ENCODE measurements at places on chromosomes 3 and 15.
A peak's percentile ranks its signal among the peaks of the same experiment; 100 is the strongest.

GRCh38 chr3:30458376-30459171 lies 147.8 kb upstream of the TGFBR2 start:
- H3K4me3 ChIP-seq: no peak overlapping the region
- no peaks in the 10 kb centered on the region for H3K27me3 ChIP-seq
- H3K36me3 ChIP-seq: no peaks in the 10 kb centered on the region

DNA sequence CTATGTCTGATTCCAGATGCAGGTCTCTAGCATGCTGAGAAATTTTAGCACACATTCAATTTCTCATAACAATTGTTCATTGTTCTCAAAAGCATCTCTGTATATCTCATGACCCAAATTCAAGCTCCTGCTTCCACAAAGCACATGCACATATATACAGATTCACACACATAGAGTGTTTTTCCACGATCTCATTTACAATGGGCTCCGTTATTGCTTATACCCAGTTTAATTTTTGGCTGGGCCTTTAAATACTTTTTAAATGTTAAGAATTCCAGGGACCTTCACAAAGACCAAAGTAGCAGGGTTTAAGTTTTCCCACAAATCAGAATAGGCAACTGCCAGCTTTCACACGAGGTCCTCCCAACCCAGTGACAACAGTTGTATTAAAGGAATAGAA lies 333.5 kb upstream of the SEMA6D start:
- H3K4me3 ChIP-seq: no peak overlapping the region
- H3K36me3 ChIP-seq: no peaks in the 10 kb centered on the region
- H3K4me1 ChIP-seq: no peaks in the 10 kb centered on the region
- no peak for DNase-seq
- H3K27me3 ChIP-seq: no peaks in the 10 kb centered on the region
- H3K27ac ChIP-seq: no peak overlapping the region

- H3K27ac ChIP-seq: no peak overlapping the region
- no peaks in the 10 kb centered on the region for H3K4me1 ChIP-seq
Observed at GRCh38 chr3:127689266-127689860, 16.6 kb downstream of the ABTB1 start.

DNA sequence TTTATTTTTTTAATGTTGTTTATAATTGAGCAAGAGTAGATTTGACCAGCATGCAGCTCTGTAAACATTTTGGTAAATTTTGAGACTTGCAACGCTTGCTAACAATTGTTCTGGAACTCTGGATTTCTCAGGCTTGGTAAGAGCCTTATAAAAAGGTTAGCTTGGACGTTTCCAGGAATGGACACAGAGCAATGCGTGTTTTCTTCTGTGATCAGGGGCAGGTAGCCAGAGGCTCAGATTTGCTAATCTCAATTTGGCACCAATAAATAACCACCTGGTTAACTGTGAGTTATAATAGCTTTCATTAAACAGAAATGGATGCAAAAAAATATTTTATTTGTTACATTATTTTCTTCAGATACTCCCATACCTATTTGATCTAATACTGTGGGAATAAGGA lies 39.8 kb downstream of the CADM2 start:
- no peak overlapping the region for H3K4me3 ChIP-seq
- no peak overlapping the region for H3K27ac ChIP-seq
- H3K27me3 ChIP-seq: no peaks in the 10 kb centered on the region
- H3K36me3 ChIP-seq: no peaks in the 10 kb centered on the region
- H3K4me1 ChIP-seq: no peaks in the 10 kb centered on the region

GRCh38 chr3:143011705-143012104 lies 10.3 kb downstream of the U2SURP start:
- H3K4me3 ChIP-seq: no peak overlapping the region
- no peak for DNase-seq
- no peaks in the 10 kb centered on the region for H3K4me1 ChIP-seq
- no peak overlapping the region for H3K27ac ChIP-seq
- H3K36me3 ChIP-seq: no peaks in the 10 kb centered on the region
- no peaks in the 10 kb centered on the region for H3K27me3 ChIP-seq

DNA sequence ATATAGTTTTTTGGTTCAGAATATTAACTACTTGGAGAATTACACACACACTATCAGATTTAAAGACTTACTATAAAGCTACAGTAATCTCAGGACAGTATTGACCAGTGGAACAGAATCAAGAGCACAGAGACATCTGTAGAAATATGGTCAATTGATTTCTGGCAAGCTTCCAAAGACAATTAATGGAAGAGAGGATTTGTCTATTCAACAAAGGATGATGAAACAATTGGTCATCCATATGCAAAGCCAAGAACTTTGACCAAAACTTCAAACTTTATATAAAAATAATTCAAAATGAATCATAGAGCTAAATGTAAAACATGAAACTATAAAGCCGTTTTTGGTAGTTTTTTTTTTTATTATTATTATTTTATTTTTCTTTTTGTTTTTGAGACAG lies 29.8 kb upstream of the MB21D2 start:
- H3K36me3 ChIP-seq: no peaks in the 10 kb centered on the region
- no peaks in the 10 kb centered on the region for H3K27me3 ChIP-seq
- no peak for DNase-seq
- H3K4me1 ChIP-seq: no peaks in the 10 kb centered on the region
- no peak overlapping the region for H3K27ac ChIP-seq

DNA sequence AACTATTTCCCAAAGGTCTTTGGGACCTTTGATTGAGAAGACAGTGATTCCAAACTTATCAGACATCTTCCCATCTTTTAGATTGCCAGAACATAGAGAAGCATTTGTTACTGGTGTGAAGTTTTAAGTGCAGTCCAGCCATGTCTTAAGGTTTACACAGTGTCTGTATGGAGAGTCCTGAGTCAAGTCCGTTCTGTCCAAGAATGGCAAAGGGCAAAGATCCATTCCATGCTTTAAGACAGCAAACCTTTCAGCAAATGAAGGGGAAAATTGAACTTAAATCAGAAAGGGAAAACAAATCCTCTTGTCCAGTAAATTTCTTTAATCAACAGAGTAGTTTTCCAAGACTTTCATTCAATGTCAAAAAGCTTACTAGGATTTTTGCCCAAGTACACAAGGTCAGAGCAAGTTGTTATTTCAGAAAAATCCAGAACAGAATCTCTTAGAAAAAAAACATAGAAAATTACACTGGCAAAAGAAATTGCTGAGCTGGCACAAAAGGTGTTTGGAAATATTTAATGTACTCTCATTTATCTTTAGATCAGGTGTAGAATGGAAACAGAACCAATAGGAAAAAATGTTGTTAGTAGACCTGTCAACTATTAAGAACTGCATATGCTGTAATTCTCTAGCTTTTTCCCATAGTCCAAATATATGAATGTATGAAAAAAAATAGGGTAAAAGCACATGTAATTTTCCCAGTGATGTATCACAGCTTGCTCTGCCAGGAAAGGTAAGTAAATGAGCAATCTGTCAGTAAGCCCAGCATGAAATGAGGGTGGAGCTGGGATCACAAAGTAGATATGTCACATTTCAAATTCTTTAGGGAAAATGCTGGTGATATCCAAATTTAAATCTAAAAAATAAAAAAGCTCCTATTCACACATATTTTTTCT lies 1099.9 kb downstream of the TUSC7 start:
- no peaks in the 10 kb centered on the region for H3K4me1 ChIP-seq
- H3K27me3 ChIP-seq: no peaks in the 10 kb centered on the region
- no peak overlapping the region for H3K27ac ChIP-seq

DNA sequence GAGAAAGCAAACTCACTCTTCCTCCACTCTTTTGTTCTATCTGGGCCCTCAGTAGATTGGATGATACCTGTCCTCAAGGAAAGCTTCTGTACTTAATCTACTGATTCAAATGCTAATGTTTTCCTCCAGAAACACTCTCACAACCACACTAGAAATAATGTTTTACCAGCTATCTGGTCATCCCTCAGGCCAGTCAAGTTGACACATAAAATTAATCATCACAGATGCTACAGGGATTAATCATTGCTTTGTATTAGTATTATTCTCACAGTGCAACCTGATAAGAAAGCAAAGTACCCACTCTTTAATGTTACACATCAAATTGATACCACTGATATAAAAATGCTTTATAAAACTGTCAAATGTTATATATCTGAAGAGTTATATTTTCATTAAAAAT lies 52.9 kb upstream of the ARL6 start:
- no peaks in the 10 kb centered on the region for H3K4me1 ChIP-seq
- H3K27me3 ChIP-seq: no peaks in the 10 kb centered on the region
- DNase-seq: no peak
- H3K27ac ChIP-seq: no peak overlapping the region
- no peak overlapping the region for H3K4me3 ChIP-seq

GRCh38 chr15:55574096-55574495 lies 14.0 kb downstream of the PYGO1 start:
- no peaks in the 10 kb centered on the region for H3K4me1 ChIP-seq
- H3K4me3 ChIP-seq: no peak overlapping the region
- H3K27me3 ChIP-seq: no peaks in the 10 kb centered on the region
- no peak overlapping the region for H3K27ac ChIP-seq

DNA sequence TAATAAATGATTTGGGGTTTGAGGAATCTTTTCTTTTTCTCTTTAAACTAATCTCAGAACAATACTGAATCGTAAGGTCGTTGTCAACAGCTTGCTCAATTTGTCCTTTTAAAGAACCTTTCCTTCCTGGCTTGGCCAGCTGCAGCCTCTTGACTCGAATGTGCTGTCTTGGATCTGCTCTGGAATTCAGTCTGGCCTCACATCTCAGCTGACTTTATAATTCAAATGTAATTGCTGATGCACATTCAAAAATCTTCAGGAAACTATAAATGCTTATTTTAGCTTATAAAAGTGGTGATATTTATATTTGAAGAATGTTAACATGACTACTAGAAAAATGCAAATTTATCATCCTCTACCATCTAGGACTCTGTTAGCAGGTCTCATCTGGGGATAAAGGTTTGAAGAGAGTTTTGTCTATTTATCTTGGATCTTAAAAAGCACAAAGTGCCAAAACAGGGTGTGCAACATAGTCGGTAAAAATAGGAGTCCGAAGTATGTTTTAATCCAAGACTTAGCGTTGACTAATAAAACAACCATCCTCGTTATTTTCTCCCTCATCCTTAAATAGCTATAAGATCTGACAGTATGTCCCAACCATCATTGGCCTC lies 1035.2 kb downstream of the MCTP2 start:
- no peaks in the 10 kb centered on the region for H3K4me1 ChIP-seq
- no peaks in the 10 kb centered on the region for H3K36me3 ChIP-seq
- peak; percentile 74 for DNase-seq
- no peak overlapping the region for H3K4me3 ChIP-seq
- H3K27ac ChIP-seq: peak overlapping the region; percentile 90

- H3K4me3 ChIP-seq: no peak overlapping the region
- DNase-seq: no peak
- no peaks in the 10 kb centered on the region for H3K27me3 ChIP-seq
- no peaks in the 10 kb centered on the region for H3K4me1 ChIP-seq
- H3K27ac ChIP-seq: no peak overlapping the region
Observed at GRCh38 chr3:78029775-78030174, 989.9 kb downstream of the ROBO2 start.

DNA sequence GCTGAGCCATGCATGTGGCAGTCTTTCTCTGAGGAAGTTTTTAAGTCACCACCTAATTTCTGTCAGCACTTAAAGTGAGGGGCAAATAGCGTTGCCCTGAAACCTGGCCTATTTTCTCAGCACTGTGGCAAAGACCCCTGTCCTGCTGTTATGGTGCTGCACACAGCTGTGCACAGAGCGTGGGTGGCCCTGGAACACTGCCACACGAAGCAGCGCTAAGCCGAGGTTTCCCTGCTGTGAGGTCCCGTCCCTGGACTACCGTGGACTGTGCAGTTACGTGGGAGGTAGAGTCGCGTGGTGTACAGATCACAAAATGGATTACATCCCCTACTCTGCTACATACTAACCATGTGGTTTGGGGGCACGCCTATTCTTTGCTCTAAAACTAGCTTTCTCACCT lies 101.6 kb upstream of the NR2E3 start:
- H3K36me3 ChIP-seq: no peaks in the 10 kb centered on the region
- H3K27ac ChIP-seq: no peak overlapping the region
- DNase-seq: no peak

- no peaks in the 10 kb centered on the region for H3K27me3 ChIP-seq
- H3K27ac ChIP-seq: no peak overlapping the region
- no peaks in the 10 kb centered on the region for H3K36me3 ChIP-seq
- no peaks in the 10 kb centered on the region for H3K4me1 ChIP-seq
- DNase-seq: no peak
Observed at GRCh38 chr3:71532639-71533395, 50.7 kb downstream of the FOXP1 start.

GRCh38 chr3:16514755-16515353 lies 1.4 kb upstream of the RFTN1 start:
- no peaks in the 10 kb centered on the region for H3K27me3 ChIP-seq
- no peak overlapping the region for H3K4me3 ChIP-seq
- no peak overlapping the region for H3K27ac ChIP-seq
- H3K4me1 ChIP-seq: no peaks in the 10 kb centered on the region

GRCh38 chr3:123084192-123084591 lies 17.4 kb downstream of the PDIA5 start:
- no peak overlapping the region for H3K4me3 ChIP-seq
- H3K4me1 ChIP-seq: peaks cover 43% of the 10 kb centered on the region
- H3K27me3 ChIP-seq: no peaks in the 10 kb centered on the region
- no peak overlapping the region for H3K27ac ChIP-seq
- DNase-seq: no peak

GRCh38 chr3:89522155-89522554 lies 414.7 kb downstream of the EPHA3 start:
- no peaks in the 10 kb centered on the region for H3K4me1 ChIP-seq
- no peak overlapping the region for H3K27ac ChIP-seq
- no peaks in the 10 kb centered on the region for H3K36me3 ChIP-seq
- H3K27me3 ChIP-seq: no peaks in the 10 kb centered on the region
- no peak overlapping the region for H3K4me3 ChIP-seq
- no peak for DNase-seq

- no peak overlapping the region for H3K4me3 ChIP-seq
- H3K27me3 ChIP-seq: no peaks in the 10 kb centered on the region
- no peak overlapping the region for H3K27ac ChIP-seq
- no peaks in the 10 kb centered on the region for H3K4me1 ChIP-seq
Observed at GRCh38 chr3:114928989-114929640, 218.0 kb downstream of the ZBTB20 start.

Data from kidney (tissue), 22 donors.